Cardiac muscle cell (in vitro differentiated cells and primary cell): ENCODE measurements at places on chromosomes 16 and 17.

GRCh38 chr17:52419229-52419641, 260.7 kb upstream of the CA10 start:
- H3K27ac ChIP-seq, result no peak overlapping the region
- no peaks in the 10 kb centered on the region for H3K4me1 ChIP-seq
- DNase-seq, result no peak
- H3K27me3 ChIP-seq, result no peaks in the 10 kb centered on the region
- H3K4me3 ChIP-seq, result no peak overlapping the region

DNA sequence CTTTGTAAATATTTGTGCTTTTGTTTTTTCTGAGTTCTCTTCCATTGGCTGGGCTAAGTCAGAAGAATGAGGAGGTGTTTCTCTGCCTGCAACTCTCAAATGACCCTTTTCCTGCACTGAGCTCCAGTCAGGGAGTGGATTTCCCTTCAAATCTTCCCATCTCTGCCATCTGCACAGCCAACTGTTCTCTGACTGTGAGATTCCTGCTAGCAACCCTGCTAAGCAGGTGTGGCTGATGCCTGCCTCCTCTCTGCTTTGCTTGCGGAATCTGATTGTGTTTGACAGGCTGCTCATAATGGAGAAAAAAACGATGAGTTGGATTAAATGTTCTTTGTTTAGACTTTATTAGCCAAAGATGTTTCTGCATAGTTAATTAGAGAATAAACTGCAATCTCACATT, 519.8 kb downstream of the TMEM114 start:
- H3K27ac ChIP-seq, result no peak overlapping the region
- no peaks in the 10 kb centered on the region for H3K4me1 ChIP-seq
- no peak overlapping the region for H3K4me3 ChIP-seq
- H3K27me3 ChIP-seq, result no peaks in the 10 kb centered on the region

DNA sequence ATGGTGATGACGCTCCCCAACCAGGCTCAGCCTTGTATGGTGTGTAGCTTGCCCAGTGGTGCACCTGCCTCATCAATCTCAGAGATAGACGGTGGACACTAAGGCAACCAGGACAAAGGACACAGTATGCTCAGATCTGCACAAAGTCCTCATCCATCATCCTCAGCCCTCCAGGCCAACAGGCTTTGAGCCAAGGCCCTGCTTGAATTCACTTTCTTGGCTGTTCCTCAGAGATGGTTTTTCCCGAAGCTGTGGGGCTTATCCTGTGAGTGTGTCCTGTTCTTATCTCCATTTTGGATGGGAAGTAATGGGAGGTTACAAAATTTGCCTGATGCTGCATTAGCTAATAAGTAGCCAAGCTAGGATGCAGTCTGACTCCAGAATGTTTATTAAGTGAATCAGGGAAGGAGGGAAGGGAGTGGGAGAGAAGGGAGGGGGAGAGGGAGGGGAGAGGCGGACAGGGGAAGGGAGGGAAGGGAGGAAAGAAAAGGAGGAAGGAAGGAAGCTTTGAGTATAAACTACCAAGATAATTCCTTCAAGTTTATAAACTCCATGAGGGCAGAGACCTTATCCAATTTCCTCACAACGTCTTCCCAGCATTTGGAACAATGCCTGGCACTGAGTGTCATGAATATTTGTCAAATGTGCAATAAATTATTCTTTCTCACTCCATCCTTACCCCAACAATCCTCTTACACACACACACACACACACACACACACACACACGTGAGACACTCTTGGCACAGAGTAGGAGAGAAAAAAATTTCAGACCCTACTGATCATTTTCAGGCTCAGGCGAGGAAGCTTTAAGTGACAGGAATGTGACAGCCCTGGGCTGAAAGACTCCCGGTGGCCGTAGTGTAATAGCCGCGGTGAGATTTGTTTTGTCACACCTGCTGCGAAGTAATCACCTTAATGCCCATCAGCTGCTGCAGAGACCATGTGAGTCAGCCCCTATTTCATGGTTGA, 84.3 kb downstream of the BMERB1 start:
- no peak overlapping the region for H3K4me3 ChIP-seq
- no peak for DNase-seq
- no peaks in the 10 kb centered on the region for H3K4me1 ChIP-seq
- no peaks in the 10 kb centered on the region for H3K36me3 ChIP-seq
- no peaks in the 10 kb centered on the region for H3K27me3 ChIP-seq

DNA sequence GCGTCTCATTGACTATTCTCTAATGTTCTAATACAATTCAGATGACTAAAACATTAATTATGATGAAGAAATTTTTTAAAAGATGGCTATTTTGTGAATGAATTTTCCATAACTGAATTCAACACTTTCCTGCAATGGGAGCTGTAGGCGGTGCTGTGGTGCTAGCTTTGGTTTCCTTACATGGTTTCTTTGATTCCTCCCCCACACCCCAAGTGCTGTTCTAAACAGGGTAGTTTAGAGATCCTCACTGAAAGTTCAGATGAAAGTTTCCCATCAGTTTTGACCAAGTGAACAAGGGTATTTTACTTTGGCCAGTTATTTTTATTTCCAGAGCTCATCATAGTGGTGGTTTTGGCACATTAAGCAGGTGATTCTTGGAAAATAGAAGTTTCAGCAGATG, 26.0 kb upstream of the MRC2 start:
- H3K4me3 ChIP-seq, result no peak overlapping the region
- H3K36me3 ChIP-seq, result peaks cover 39% of the 10 kb centered on the region
- peak; percentile 50 for DNase-seq
- H3K27ac ChIP-seq, result no peak overlapping the region
- H3K27me3 ChIP-seq, result no peaks in the 10 kb centered on the region
- H3K4me1 ChIP-seq, result no peaks in the 10 kb centered on the region
